ELR (cell line): ENCODE measurements at places on chromosomes 13 and 19.

DNA sequence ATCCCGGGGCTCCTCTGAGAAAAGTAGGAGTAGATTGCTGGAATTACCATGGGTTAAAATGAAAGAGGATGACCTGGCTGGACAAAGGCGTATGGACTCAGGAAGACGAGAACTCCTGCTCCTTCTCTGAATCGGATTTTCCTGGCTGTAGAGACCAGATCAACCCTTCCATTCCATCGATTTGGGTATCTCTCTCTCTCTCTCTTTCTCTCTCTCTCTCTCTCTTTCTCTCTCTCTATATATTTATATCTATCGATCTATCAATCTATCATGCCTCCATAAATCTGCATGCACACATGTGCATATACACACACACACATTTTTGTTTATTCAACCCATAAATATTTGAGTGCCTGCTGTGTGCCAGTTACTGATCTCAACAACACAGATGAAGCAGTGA lies 234.9 kb downstream of the LMO7 start:
- DNase-seq = peak; percentile 34

DNA sequence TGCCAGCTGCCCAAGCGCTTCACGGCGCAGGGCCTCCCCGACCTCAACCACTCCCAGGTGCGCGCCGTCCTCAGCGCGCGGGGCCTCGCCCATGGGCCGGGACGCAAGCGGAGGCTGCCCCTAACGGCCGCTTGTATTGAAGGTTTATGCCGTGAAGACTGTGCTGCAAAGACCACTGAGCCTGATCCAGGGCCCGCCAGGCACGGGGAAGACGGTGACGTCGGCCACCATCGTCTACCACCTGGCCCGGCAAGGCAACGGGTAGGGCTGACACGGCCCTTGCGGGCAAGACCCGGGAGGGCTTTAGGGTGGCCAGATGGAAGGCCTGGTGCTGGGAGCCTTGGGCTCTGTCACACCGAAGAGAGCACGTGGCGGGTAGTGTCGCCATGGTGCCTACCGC lies 23.2 kb downstream of the UPF1 start:
- no peak for DNase-seq

GRCh38 chr13:45629940-45630339 lies 14.4 kb upstream of the ERICH6B start:
- DNase-seq = no peak

- DNase-seq = no peak
Measured at GRCh38 chr19:16260812-16261161, 63.1 kb downstream of the AP1M1 start.

DNA sequence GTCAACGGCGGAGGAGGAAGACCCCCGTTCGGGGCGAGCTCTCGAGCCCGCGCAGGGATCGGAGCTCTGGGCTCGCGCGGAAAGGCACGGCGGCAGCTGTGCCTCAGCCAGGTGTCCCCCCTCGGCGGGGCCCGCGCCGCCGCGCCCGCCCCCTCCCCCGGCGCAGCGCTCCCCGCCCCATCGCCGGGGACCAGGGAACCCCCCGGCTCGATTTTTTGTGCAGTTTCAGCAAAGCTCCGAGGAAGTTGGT lies 110.0 kb downstream of the KCNRG start:
- no peak for DNase-seq
